ENCODE measurements at places on chromosomes 12 and 14. TPM values are rescaled to one million over a fixed set of nuclear protein-coding genes. Genes with fewer than 3 reads are reported as not detected.

The DNAAF2 gene
- total RNA-seq: 8.2 TPM

The FMNL3 gene
- 43.8 TPM for total RNA-seq

The TAPBPL gene
- 49.4 TPM for total RNA-seq

The PIANP gene
- total RNA-seq: 1.1 TPM

The GPX2 gene
- not detected for total RNA-seq

The KERA gene
- total RNA-seq: not detected

The NDRG2 gene
- total RNA-seq: 15.9 TPM
